ENCODE measurements at places on chromosomes 1 and 21. TPM values are rescaled to one million over a fixed set of nuclear protein-coding genes. Genes with fewer than 3 reads are reported as not detected.
A peak's percentile ranks its signal among the peaks of the same experiment; 100 is the strongest.

DNA sequence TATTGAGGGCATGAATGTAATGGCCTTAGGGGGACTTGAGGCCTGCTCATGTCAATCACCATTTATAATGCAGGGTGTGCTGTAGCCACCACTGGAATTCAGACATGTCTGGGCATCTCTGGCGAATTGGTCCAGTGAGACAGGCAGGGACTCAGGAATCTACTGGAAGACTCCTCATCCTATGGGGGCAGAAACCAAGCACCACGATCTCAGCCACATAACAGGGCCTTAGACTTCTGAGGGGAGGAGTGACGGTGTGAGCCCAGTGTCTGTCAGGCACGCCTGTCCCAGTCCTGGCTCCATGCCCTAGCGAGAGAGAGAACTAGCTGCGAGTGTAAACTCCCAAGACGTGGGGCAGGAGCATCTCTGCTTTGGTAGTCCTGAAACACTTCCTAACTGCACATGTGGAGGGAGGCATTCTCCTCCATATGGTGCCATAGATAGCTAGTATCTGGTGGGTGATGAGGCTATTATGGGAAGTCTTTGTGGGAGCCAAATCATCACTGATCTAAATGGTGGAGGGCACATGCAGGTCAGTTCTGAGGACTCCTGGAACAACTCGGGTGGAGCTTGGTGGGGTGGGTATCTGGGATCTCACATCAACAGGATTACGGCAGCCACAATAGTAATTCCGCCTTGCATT lies 29.8 kb upstream of the KIAA0040 start:
- no peak for DNase-seq

DNA sequence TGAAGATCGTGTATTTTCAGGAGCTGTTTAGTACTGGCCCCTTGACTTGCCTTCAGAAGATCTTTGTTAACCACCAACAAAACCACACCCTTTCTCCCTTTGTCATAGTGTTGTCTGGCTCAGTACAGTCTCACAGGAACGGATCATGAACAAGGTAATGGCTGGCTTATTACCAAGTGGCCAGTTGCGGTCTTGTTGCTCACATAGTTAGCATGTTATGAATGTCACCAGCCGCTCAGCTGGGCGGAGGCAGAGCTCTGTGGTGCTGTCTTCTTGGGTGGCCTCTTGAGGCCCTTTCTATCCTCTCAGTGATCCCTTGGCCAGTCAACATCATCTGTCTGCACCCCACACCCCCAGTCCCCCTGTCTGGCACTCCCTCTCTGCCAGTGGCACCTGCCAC lies 21.4 kb downstream of the CNIH3 start:
- no peak for DNase-seq

- peak; percentile 10 for DNase-seq
Observed at GRCh38 chr1:153921803-153922075, 1.0 kb downstream of the GATAD2B start.

DNA sequence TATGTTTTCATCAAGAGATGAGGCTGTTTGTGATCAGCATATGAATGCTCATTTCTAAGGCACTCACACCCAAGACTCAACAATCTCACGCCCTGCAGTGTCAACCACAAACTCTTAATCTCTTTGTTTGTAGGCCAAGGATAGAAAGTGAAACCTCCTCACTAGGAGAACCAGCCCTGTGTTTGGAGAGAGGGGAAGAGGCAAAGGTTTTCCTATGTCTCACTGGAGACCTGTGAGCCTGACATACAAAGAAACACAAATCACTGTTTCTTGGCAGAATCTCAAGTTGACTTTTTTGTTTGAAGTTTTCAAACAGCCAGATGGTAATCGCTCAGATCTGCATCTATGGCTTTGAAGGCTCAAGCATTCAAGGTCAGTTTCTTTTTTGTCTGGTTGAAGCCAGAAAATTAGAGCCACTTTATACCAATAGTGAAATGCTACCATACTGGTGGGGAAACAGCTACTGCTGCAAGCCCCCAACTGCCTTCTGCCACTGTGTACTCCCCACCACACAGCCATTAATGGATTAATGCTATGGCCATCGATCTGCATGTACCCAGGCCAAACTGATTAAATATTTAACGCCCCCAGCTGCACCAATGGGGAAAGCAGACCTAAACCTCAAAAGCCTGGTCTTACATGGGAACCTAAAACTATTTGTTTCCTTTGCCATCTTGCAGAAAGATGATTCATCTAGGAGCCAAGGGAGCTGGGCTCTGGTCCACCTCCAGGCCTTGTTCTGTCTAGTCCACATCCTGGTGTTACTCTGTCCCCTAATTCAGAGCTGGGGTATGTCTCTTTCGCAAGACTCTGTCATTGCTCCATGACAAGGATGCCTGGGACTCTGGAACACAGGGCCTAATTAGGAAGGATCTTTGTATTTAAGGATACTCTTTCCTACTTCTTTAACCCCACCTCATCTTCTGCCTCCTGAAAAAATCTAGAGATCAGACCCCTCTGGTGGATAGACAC lies 16.3 kb downstream of the PDZK1 start:
- DNase-seq = peak; percentile 45

DNA sequence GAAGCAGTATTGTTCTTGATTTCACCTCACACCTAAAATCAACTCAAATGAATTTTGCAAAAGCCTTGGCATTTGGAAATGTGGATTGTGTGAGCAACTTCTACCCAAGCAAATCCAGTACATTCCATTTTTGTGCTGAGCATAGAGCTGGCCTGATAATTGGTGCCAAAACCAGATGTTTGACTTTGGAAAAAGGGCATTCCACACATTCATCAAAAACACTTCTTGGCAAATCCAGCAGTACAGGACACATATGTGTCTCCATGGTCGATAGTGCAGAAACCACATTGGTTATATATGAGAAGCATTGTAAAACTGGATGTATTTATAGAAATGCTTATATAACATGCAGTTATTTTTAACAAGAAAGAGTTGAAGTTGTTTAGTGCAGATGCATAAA lies 210.4 kb downstream of the KCNK2 start:
- DNase-seq = no peak

- no peak for DNase-seq
Observed at GRCh38 chr21:39097335-39097861, 85.9 kb downstream of the PSMG1 start.

DNA sequence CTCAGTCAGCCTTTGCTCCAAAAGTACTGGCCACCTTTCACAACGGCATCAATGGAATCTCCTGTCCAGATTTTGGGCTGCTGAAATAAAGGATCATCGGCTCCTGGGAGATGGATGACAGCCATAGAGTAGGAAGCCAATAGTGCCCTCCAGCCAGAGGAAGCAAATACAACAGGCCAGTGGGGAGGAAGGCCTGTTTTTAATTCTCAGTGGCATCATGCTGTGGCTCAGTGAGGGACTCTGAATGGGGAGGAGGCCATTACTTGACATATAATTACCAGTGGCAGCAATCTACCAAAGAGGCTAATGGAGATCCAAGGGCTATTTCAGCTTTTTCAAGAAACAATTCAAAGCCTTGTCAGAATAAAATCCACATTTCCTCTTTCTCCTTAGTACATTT lies 26.7 kb downstream of the COLGALT2 start:
- DNase-seq = no peak

- DNase-seq = no peak
Observed at GRCh38 chr1:37509181-37509580, 5.4 kb downstream of the MEAF6 start.

DNA sequence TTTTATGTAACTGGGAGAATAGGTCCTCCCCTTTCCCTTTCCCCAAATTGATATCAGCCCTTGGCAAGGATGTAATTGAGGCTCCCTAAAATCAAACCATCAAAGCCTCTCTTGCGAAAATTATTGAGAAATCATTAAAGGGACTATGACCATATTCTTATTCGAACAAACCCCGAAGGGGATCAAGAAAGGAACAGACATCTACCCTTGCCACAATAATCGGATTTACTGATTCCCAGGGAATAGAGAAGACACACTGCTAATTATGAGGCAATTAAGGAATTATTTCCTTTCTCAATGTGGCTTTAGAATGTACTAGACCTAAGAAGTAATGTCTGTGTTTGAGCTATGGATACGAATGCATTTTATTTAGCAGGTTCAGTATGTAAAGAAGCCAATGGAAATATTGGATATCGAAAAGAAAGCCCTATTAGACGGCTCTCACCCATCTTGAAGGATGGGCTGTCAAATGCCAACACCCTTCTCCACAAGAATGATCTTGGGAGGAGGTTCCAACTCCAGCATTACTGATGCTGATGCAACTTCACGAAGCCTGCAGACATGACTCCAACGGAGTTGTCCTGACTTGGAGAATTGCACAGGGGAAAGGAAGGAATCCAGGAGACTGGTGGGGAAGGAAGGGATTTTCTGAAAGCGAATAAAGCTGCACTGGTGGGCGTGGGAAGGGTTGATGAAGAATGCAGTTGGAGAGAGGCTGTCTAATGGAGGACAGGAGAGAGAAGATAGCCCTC lies 11.6 kb upstream of the PTPRF start:
- no peak for DNase-seq

DNA sequence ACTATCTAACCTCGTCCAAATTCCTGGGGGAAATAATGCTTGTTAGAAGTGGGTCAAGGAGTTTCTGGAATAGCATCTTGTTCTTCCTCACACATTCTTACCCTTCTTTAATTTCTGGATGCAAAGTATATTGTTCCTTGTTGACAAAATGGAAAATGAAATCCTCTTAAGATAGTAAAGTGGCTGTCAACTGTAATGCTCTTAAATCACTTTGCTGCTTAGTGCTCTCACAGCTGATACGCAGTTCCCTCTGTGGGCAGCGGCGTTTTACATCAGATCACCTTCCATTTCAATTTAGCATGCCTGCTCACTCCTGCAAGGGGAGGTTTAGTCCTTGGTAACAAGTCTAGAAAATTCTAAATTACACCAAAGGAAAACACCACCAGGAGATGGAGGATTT lies 113.1 kb downstream of the DNM3 start:
- no peak for DNase-seq

DNA sequence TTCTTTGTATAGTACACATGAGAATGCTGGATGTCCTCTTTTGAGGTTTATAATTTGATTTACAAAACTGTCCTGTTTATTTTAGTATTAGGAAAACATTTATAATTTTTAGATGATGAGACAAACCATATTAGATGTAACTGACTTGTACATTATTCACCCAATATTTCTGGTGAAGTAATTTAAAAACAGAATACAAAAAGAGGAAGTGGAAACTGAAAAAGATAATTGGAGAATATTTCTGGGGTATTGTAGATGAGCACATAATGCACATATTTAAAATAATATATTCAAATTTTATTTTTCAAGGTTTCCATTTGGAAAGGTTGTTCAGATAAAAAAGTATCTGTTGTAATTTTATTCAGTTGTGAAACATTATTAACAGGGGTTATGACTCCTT lies 40.7 kb downstream of the XPR1 start:
- no peak for DNase-seq

DNA sequence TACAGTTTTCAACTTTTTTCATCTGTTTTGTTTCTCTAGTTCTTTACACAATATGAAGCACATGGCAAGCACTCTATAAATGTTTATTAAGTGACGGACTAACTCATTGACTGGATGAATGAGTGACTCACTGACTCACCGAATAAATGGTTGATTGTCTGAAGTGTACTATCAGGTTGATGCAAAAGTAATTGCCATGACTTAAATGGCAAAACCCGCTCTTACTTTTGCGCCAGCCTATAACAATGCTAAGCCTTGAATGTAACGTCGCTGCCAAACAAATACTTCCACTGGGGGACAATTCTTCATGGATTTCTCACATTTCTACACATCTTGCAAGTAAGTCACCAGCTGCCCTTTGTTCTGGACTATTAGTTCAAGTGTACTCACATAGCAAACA lies 109.0 kb upstream of the KCTD3 start:
- DNase-seq = no peak

GRCh38 chr1:31428436-31429221 lies 15.6 kb downstream of the SERINC2 start:
- no peak for DNase-seq

- DNase-seq = no peak
Observed at GRCh38 chr1:75531570-75531969, 79.3 kb downstream of the SLC44A5 start.

DNA sequence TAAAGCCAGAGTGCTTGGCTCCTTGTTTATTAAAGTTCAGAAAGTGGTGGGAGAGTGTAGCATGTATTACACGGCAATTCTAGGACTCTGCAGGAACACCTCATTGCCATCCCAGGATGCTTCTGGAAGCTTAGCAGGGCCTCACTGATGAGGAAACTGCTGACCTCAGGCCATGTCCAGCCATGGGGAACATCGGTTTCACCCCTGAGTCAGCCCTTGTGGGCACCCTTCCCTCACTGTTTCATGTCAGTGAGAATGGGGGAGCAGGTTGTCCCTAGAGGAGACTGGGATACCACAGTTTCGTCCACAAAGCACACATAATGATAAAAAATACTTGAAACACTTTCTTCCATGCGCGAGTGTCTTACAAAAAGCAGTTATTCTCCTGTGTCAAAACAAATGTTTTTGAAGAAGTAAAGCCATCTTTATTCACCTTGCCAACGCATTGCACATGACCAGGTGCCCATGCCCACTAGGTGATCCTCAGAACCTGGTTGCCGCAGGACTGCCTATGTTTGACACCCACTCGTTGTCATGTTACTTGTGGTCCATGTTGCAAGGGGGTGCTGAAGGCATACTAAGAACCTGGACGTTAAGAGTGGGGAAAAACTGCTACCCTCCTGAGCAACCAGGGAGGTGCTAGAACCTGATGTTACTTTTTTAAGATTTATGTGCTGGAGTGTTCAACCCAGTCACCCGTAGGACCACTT lies 41.2 kb upstream of the TTC22 start:
- no peak for DNase-seq

- DNase-seq = no peak
Observed at GRCh38 chr1:96559181-96559580, 162.4 kb upstream of the PTBP2 start.

DNA sequence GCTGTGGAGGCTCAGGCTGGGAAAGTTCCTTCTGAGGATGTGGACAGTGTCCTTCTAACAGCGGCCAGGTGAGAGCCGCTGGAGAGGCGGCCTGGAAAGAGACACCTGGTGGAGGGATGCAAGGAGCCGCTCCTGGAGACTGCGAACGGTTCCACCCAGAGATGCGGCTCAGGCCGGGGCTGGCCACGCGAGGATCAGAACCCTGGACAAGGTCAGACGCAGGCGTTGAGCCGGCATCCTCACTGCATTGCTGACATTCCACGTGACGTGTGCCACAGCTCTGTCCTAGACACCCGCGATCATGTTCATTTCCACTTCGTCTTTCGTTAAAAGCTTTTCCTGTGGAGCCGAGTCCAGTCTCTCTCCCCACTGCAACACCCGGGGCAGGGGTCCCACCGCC lies 28.8 kb downstream of the CFAP74 start:
- DNase-seq = no peak

Gene ZNF683
- total RNA-seq = not detected

Gene HPCAL4
- total RNA-seq = not detected

Gene CAPZB
- 222 TPM for total RNA-seq

Gene DRAXIN
- total RNA-seq = not detected

Gene KIF21B
- total RNA-seq = 3.7 TPM

Gene TTC22
- 24.1 TPM for total RNA-seq

Gene GJA4
- not detected for total RNA-seq

Gene INKA2
- total RNA-seq = 1.4 TPM

Gene BLACAT1
- total RNA-seq = 13.5 TPM

Gene NCF2
- total RNA-seq = 54.3 TPM

Gene PTGFR
- total RNA-seq = not detected

Gene CD1E
- total RNA-seq = not detected

Gene TFB2M
- total RNA-seq = 17.8 TPM

Gene OLFM3
- total RNA-seq = not detected

Gene KRTAP19-3
- not detected for total RNA-seq

All from PC-9 (cell line).